ENCODE measurements at places on chromosomes 6 and 20. TPM values are rescaled to one million over a fixed set of nuclear protein-coding genes. Genes with fewer than 3 reads are reported as not detected.

OR14J1 gene
- not detected for total RNA-seq

CALHM5 gene
- total RNA-seq = not detected

XKR7 gene
- not detected for total RNA-seq

CRYBG1 gene
- 46.2 TPM for total RNA-seq

DNAH8 gene
- total RNA-seq = not detected

SLC22A16 gene
- total RNA-seq = not detected

TFAP2A gene
- not detected for total RNA-seq

Measured in CD8-positive, alpha-beta T cell (primary cell).